ENCODE measurements at places on chromosomes 7 and 10.

DNA sequence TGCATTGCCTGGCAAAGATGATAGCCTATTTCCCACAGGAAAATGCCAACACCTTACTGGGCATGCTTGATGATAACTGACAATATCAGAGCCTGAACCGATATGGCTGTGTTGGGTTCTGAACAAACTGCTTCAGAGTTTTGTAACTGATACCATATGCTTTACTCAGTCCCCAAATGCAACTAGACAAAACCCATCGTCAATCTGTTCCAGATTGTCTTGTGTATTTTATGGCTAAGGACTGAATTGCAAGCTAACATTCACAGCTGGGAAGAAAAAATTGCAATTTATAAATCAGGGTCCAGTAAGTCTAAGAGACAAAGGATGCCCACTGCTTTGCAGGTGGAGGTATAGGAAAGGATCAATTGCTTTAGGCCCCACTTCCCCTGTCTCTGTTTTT is 116.8 kb upstream of the WNT16 start:
- no peak for DNase-seq

DNA sequence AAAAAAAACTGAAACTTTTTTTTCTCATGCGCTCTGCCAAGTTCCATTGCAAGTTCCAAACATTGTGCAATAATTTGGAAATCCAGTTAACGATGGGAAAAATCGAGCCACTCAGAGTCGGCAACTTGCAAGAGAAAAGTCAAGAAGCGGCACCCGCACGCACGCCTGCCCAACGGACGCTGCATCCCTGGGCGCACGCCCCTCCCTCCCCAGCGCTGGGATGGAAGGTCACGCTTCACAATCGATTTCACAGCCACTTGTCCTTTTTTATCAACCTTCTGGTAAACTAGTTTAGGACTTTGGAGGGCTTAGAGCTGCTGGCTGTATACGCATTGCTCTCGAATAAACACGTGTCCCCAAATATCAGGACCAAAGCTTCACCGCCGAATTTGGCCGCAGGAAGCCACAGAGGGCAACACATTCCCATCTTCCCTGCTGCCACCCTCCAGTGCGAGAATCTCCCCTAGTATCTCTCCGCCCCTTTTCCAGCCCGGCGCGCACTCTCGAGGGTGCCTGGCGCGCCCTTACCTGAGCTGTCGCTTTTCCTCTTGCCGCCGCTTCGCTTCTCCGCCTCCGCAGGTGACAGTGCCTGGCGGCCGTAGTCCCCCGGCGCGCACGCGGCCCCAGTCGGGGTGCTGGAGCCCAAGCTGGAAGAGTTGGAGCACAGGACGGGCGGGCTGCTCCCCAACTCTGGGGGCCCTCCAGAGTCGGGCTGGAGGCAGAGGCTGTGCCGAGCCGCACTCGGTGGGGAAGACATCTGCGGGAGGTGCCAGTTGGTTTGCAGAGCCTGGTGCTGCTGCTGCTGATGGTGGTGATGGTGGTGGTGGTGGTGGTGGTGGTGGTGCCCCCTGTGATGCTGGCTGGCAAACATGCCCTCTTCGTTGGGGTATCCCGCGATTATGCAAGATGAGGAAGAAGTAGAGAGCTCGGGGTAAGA is 857 bp downstream of the MEOX2 start:
- DNase-seq, result no peak

GRCh38 chr10:90999512-91000172 is 78.8 kb upstream of the ANKRD1 start:
- peak; percentile 54 for DNase-seq

DNA sequence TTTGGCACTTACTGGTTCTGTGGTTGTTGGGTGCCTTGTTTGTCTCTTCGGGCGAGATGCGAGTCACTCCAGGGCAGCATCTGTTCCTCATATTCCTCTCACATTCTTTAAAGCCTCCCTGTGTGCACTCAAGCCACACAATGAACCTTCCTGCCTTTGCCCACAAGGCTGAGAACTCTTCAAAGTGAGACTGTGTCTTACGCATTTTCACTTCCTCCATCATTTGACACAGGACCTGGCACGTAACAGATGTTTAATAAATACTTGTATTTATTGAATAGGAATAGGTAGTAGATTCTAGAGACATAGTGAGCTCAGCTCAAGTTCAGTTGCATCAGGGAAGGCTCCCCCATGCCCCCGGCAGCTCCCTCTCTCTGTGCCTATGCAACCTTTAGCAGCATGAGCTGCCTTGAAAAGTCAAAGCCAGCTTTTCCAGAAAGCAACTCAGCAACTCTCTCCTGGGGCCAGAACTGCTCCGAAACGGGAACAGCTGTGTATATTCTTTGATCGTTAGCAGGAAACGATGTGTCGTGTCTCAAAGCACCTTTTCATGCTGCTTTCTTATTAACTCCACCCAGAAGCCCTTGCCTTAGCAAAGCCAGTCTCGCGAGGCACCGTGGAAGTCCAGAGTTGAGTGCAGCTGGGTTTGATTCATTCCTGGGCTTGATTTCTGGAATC is 97.5 kb downstream of the PFKFB3 start:
- DNase-seq, result peak; percentile 97

- DNase-seq, result no peak
These were observed 32.9 kb upstream of the CCDC71L start for GRCh38 chr7:106693677-106694353.

DNA sequence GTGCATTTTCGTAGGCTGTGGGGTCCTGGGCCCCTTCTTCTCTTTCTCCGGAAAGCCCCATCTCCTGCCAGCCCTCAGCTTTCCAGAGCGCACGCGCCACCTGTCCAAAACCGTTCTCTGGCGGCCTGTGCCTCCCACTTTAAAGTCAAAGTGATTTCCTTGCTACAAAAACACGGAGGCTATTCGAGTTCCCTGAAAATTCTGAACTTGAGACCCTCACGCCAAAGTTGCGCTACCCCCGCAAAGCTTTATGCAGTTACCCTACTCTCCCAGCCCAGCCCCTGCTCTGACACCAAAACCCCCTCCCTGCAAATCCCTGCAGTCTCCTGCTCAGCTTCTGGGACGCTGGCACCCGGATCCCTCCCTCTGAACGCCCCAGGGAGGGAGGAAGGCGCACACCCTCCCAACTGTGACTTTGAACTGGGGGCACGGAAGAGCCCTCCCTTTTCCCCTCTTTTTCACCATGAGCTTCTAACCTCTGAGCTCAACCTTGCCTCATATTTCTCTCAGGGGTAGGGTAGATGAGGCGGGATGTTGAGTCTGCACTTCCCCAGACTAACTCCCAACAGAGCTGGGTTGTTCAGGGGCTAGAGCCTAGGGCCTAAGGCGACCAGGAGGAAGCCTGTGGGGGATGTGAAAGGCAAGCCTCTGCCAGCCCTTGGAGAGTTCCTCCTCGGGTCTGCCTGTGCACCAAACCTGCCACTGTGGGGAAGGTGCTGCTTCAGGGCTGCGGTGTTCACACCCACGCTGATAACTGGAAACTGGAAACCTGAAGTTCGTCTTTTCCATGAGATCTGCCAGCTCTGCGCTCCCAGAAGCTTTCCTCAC is 2.7 kb upstream of the PAX4 start:
- no peak for DNase-seq

DNA sequence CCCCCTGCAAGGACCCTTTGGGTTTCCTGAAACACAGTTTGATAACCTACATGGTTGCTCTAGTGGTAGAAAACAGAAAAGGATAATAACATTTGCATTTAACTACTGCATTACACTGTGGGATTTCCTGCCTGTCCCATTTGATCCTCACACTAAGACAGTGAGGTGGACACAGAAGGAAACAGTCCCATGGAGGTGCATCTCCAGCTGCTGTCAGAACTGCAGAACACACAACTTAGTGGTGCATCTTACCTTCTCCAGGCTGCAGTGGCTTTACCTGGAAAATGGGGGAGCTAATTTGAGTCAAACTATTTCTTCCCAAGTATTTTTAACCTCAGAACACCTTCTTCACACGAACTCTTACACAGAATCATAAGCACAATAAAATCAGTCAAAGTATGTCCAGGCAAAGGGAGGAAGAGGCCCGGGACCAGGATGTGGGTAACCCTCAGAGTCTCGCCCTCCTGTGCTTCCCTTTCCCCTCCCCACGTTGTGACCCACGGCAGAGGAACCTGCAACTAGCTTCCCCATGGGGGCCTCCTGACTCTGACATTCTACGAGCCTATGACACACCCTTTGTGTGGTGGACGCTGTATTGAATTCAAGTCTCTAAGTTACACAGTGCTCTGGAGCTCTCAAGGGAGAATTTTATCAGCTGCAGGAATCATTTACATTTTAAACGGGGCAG is 33.7 kb downstream of the SCRN1 start:
- DNase-seq, result no peak

GRCh38 chr7:100366411-100367250 is 6.7 kb upstream of the PILRA start:
- peak; percentile 58 for DNase-seq

- no peak for DNase-seq
These were observed 575.2 kb upstream of the POT1 start for GRCh38 chr7:125504848-125505247.

GRCh38 chr7:45028138-45028919 is 28.3 kb downstream of the CCM2 start:
- DNase-seq, result no peak

DNA sequence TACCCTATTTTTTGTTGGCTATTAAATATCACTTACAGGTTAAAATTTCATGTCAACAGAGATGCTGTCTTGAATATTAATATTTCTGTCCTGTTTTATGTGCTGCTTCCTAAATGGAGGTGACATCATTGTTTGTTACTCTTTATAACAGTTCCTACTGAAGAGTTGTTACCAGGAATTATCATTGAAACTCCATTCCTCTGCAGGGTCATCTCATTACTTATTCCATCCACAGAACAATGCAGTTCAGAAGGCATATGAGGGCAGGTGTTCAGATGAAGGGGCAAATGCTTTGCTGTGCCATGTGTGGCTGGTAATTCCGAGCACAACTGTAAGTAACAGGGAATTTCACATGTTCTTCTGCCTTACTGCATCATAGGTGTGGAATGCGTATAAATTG is 113.4 kb downstream of the ANK3 start:
- no peak for DNase-seq

GRCh38 chr10:30207485-30208052 is 141.5 kb downstream of the MTPAP start:
- peak; percentile 17 for DNase-seq

DNA sequence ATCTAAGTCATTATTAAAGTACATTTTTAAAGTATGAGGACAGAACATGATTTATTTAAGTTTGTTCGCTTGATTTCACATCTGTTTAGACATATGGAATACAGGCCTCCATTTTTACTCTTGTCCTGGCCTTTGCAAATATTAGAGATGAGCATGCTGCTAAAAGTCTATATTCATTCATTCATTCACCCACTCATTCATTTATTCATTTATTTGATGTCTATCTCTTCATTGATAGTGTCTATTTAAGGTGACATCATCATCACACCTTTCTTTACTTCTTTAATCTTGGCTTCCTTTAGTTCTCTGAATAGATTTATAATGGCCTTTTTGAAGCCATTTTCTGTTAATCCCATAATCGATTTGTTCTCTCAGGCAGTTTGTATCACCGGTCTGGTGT is 68.0 kb downstream of the THNSL1 start:
- no peak for DNase-seq

DNA sequence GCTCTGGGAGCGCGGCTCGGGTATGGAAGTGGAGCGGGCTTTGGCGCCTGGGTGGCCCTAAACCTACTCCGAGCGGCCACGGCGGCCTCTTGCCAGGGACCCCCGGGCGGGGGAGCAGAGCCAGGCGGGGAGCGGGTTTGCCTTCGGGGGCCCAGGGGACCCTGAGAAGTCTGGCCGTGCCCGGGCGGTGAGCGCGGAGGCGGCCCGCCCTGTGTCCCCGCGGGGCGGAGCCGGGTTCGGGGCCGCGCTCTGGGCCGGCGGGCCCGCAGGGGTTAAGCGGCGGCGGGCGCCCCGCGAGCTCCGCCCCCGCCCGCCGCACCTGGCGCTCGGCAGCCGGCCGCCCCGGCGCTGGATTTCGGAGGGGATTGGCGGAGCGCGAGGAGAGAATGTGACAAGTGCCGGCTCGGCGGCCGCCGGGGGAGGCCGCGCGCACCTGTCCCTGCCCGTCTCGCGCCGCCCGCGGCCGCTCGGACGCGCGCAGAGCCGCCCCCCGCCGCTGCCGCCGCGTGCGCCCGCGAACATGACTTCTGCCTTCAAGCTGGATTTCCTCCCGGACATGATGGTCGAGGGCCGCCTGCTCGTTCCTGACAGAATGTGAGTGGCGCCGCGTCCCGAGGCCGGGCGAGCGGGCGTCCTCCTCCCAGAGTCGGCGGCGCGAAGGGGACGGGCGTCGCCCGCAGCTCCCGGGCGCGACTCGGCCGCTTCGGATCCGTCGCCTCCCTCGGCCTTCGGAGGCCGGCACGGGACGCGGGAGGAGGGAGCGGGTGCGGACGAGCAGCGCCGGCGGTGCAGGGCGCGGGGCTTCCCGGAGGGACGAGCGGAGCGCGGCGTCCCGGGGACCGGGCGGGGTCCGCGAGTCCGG is at the start of gene CELF2:
Gene CELF2, plus strand, starts transcription at position 303 of the 862 bp plus-strand sequence. Its CDS starts 218 bp downstream, at position 521.
- no peak for DNase-seq

GRCh38 chr7:133517766-133518165 is 264.9 kb downstream of the EXOC4 start:
- DNase-seq, result no peak

GRCh38 chr10:13376746-13377145 is 28.7 kb upstream of the SEPHS1 start:
- DNase-seq, result no peak

DNA sequence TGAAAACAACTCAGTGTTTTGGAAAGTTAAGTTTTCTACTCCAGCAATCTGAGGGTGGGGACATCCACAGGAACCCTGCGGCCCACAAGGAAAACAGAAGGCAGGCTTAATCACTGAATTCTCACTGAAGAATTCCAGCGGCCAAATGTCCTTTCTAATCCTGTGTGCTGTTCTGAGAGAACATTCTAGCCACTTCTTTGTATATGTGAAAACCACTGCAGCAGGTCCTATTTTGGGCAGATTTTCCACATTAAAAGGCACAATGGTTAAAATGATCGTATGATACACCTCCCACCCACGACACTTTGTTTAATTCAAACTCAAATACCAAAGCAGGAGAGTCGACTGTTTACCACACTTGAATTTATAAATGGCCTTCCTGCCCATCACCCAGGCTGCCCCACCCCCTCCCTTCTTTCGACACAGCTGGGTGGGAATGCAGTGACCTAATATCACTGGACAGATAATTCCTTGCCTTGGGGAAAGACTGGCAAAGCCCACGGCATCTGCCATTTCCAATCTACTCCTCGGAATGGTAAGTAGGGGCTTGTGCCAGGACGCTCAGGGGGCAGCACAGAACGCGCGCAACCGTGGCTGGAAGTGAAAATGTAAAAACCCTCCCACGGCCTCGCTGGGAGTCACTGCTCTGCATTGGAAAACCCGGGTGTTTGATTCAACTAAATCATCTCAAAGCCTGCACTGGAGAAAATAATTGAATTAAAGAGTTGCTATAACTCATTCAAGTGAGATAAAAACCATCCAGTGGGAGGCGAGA is 67.0 kb downstream of the CTBP2 start:
- DNase-seq, result no peak

GRCh38 chr7:134991469-134992339 is 5.4 kb downstream of the AGBL3 start:
- no peak for DNase-seq

All from GM12878 (cell line).